ENCODE measurements at places on chromosomes 5 and 9.
A peak's percentile ranks its signal among the peaks of the same experiment; 100 is the strongest.

GRCh38 chr5:127834554-127834953, 131.4 kb downstream of the CCDC192 start:
- no peak for DNase-seq

DNA sequence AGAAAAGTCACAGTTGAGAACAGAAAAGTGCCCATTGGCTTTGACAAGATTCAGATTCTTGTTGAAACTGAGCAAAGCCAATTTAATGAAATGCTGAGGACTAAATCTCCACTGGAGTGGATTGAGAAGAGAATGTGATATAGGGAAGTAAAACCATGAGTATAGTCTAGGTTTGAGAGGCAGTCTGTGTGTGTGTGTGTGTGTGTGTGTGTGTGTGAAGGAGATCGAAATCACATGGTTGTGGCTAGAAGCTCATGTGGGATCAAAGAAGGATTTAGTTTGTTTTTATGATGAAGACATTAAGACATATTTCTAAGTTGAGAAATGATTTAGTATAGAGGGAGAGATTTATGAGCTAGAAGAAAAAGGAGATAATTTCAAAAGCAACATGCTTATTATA, 275.7 kb upstream of the DAB2 start:
- DNase-seq: no peak

- DNase-seq: no peak
These were observed 10.4 kb upstream of the ALDH1B1 start for GRCh38 chr9:38382141-38382540.

DNA sequence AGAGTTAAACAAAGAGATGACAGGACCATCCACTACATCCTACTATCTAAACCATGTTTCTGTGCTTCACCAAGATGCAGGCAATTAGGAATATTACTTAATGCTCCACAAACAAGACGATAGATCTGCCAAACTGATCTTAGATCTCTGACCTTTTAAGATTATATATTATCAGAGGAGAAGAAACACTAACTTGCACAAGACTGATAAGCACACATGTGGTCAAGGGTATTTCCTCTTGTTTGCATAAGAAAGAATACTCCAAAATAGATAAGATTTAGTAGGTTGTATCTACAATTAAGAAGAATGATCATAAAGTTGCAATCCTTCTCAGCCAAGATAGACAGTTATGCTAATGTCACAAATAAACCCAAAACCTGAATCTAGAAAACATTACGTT, 601.0 kb upstream of the ACO1 start:
- no peak for DNase-seq

- DNase-seq: no peak
These were observed 63.1 kb downstream of the UGCG start for GRCh38 chr9:111959468-111960359.

DNA sequence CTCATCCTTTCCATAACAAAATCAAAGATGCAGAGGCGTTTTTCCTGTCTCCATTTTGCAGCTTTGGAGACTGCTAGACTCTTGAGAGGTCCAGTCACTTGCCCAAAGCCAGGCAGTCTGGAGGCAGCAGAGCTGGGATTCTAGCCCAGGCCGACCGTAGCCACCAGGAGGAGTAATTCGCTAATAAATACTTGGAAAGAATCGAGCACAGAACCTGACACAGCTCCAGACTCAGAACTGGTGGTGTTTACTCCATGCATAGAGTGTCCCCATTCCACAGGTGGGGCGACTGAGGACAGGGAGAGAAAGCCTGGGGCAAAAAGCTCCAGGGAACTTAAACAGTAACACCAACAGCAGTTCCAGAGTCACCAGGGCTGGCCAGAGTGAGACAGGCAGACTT, 10.7 kb upstream of the CERCAM start:
- DNase-seq: no peak

- no peak for DNase-seq
These were observed 74.5 kb upstream of the WWC1 start for GRCh38 chr5:168216989-168217388.

DNA sequence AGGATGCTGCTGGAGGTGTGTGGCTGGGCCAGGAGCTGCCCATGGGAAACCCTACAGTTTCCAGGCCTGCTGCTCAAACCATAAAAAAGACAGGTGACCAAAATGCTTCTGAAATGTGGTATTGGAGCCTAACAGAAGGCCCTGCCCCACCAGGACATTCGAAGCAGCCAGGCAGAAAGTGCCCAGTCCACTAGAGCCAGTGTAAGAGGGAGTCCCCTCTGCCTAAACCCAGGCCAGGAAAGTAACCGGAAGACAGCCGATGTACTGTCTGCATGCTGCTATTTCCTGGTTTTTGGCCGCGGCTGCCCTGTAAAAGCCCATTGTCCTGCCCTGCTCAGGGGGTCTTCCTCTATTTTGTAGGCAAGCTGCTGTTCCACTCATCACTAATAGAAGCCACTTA, 150.7 kb upstream of the IRX2 start:
- DNase-seq: no peak

- DNase-seq: no peak
These were observed 188.3 kb upstream of the MEF2C start for GRCh38 chr5:89071101-89071940.

DNA sequence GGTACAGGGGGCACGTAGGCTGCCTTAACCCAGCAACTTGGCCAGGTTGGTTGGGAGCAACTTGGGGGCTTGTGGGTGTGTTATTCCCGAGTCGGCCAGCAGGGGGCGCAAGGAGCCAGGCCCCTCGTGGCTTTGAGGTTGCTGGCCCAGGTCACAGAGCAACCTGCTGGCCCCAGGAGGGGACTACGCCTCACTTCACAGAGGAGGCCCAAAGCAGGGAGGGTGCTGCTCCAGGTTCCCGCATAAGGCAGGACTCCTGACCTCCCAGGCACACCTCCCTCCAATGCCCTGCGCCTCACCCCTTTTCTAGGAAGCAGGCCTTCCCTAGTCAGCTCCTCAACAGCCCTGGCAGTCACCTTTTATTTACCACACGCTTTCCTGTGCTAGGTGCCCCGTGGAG, 18.1 kb downstream of the KYAT1 start:
- DNase-seq: peak; percentile 81

DNA sequence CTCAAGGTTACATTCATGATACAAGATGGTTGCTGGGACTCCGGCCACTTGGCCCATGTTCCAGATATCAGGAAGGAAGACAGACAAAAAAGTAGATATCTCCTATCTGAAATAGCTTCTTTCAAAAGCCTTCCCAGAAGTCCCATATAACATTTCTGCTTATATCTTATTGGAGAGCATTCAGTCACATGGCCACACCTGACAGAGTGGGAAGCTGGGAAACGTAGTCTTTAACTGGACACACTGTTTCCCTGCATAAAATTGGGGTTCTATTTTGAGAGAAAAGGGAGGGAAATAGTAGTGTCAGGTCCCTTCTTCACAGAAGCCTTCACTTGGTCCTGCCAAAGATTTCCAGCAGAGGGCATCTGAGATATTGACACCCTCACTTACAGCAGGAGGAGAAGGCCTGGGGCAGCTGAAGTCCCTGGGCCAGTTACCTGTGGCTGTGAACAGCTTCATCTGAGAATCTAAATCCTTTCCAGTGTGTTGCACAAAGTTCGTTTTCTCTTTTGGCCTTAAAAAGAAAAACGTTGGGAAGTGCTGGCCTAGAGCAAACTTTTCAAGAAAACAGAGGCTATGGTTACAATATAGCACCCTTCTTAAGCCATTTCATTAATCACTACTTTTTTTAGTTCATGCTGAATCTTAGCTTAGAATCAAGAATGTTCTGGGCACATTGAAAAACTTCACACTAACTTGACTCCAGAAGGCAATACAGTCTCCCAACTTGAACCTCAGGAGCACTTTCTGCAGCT, 33.5 kb downstream of the SPEF2 start:
- DNase-seq: peak; percentile 56

GRCh38 chr9:136310273-136311030, 6.6 kb upstream of the CCDC187 start:
- DNase-seq: no peak

- DNase-seq: no peak
These were observed 588 bp downstream of the TRAF2 start for GRCh38 chr9:136886610-136887597.

GRCh38 chr9:98256756-98257155, 1.3 kb upstream of the TBC1D2 start:
- DNase-seq: peak; percentile 12

DNA sequence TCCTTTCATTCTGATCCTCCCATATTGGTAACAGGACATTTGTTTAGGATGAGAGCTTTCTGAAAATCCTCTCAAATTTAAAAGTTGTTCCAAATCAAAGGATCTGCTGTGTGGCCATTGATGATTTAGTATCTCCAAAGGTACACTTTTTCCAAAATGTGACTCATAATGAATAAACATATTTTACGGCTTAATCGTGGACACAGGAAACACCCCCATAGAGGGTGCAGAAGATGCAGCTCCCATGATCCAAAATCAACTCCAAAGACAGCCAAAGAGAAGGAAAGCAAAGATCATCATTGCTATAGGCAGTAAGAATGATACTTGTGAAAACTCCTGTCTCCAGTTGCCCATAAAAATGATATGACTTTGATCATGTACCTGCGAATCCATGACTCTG, 239.7 kb downstream of the PIK3R1 start:
- DNase-seq: no peak

DNA sequence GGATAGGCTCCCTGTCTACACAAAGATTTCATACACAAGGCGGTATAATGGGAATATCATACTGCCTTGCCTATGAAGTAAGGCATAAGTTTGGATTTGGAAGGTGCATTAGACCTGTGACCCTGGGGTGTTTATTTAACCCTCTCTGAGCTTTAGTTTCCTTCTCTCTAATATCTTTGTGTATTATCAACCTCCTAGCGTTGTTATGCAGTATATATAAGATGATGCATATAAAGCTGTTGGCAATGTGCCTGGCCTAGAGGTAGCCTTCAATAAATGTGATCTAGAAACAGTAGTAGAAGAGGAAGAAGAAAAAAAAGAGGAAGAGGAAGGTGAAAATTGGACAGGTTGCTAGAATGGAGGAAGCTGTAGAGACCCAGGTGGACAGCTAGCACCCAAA, 311.6 kb upstream of the CLINT1 start:
- DNase-seq: no peak

- no peak for DNase-seq
These were observed 30.7 kb downstream of the UHRF2 start for GRCh38 chr9:6443661-6444060.

DNA sequence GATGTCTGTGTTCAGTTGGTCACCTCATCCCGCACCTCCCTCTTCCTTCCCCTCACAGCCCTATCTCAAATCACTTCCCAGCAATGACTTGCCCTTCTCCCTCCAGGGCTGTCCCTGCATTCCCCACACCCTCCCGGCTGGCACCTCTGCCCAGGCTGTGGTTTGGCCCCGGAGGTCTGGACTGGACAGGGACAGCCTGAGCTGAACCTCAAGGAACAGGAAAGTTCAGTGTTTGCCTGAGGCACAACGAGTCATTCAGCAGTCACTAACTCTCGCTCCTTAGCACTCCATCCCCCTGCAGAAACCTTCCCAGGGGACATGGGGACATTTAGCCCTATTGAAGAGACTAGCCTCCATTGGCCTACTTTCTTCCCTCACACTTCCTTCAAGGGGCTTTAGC, 58.3 kb upstream of the MAP3K1 start:
- no peak for DNase-seq

GRCh38 chr9:71446106-71446472, 322.2 kb downstream of the CEMIP2 start:
- no peak for DNase-seq

GRCh38 chr5:138212828-138213160, 329 bp downstream of the CDC23 start:
- DNase-seq: no peak

- no peak for DNase-seq
These were observed 50.1 kb upstream of the ZNF608 start for GRCh38 chr5:124796495-124796894.

- no peak for DNase-seq
These were observed 335.2 kb downstream of the CWC27 start for GRCh38 chr5:65103756-65104440.

DNA sequence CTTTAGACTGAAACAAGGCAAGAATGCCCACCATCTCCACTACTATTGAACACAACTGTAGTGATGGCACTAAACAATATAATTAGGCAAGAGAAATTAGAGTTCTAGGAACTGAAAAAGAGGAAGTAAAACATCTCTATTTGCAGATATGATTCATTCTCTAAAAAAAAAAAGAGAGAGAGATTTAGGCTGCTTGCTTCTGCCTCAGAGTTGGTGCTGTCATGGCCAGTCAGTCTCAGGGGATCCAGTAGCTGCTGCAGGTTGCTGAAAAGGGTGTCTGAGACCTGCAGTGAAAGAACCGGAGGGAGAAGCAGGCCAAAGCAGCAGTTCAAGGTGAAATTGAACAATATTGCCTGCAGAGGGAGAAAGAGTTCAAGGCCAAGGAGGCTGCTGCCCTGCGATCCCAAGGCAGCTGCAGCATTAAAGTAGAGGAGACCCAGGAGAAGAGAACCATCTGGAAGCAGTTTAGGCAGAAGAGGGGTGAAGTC, 72.5 kb downstream of the AP3B1 start:
- DNase-seq: no peak

DNA sequence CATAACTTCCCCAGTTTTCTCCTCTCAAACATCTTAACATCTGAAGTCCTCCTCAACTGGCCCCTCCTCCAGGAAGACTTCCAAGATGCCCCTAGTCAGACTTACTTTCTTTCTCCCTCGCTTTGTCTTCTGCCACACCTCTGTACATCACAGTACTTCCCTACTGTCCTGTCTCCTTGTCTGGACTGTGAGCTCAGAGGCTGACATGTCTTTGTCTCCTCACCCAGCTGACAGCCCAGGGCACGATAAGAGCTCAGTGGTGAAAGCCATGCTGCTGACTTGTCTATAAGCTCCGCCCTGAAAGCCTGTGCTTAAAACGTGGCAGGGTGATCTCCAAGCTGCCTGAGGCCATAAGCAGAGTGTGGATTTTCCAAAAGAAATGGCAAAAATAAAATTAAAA, 33.0 kb upstream of the SLC25A51 start:
- DNase-seq: no peak

- DNase-seq: no peak
These were observed 2.8 kb downstream of the TMEM171 start for GRCh38 chr5:73122875-73123810.

- no peak for DNase-seq
These were observed 797 bp upstream of the FBXO38 start for GRCh38 chr5:148382961-148383360.

DNA sequence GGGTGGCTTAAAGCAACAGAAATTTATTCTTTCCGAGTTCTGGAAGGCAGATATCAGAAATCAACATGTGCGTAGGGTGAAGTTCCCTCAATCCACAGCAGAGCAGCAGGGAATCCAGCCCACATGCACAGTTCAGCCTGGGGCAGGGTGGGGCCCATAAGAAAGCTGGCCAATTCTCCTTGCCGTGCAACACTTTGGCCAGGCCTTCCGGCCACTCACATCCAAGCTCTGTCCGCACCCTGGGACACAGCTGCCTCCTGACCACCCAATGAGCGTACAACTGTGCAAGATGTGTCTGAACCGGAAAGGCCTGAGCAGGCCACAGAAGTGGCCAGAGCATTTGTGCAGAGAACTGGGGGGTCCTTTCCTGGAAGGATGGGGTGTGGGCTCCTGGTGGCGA, 274.9 kb downstream of the GADD45G start:
- no peak for DNase-seq

DNA sequence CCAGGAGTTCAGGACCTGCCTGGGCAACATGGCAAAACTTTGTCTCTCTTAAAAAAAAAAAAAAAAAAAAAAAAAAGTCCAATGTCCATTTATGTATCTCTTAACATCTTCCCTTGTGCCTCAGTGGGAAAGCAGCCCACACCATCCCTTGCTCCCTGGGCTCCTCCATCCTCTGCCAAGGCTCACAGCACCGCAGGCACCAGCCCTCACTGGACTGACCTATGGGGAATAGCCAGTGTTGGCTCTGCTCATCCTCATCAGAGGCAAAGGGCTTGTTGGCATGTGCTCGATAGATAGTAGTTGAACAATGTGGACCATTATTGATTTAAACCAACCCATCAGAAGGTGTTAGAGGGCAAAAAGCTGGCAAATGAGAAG, 61.8 kb upstream of the LRRTM2 start:
- DNase-seq: no peak

Data from stimulated activated CD4-positive, alpha-beta T cell treated with anti-CD3 and anti-CD28 coated beads, TNF-alpha, amount 100 ng/mL, for 24 hours (primary cell).